HCT116 (cell line): ENCODE measurements at places on chromosomes 7 and 10. TPM values are rescaled to one million over a fixed set of nuclear protein-coding genes. Genes with fewer than 3 reads are reported as not detected.

The SEMA3D gene
- total RNA-seq: 1.4 TPM

DNA sequence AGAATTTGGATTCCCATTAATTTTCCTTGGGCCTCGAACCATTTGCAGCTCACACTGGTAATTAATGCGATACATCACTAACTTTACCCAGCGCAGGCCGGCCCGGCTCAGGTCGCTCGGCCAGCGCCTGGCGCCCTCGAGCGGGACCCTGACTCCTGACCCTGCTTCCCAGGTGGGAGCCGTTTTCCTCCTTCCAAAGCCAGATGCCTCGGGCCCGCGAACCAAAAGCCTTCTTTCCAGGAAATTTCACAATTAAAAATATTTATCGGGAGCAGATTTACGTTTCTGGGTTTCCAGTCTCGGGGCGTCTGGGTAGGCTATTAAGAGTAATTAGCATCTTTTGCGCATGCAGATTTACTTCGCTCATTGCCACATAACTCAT lies 12.2 kb downstream of the LBX1 start:
- no peaks in the 10 kb centered on the region for H3K36me3 ChIP-seq
- no peaks in the 10 kb centered on the region for H3K27me3 ChIP-seq
- no peak overlapping the region for H3K27ac ChIP-seq

The HOXA7 gene
- total RNA-seq: 15.0 TPM

DNA sequence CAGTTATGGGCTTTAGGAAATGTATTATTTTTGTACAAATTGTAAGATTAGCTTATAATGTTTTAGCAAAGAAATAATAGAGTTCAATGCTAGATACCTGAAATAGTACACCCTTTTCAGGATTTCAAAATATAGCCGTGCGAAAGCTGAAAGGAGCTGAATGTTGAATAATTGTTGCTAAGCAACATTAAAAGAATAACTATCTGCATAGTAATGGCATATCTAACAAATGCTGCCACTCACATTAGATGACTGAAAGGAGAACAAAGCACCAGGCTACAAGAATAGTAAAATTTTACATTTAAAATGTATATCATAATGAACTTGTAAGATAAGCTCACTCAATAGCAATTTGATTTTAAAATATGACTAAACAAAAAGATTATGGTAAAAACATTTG lies 82.5 kb downstream of the SDHAF3 start:
- H3K4me1 ChIP-seq: no peaks in the 10 kb centered on the region
- peaks cover 14% of the 10 kb centered on the region for H3K27me3 ChIP-seq
- no peak overlapping the region for H3K27ac ChIP-seq
- no peak overlapping the region for H3K4me3 ChIP-seq

GRCh38 chr7:131726031-131726430 lies 169.6 kb upstream of the PODXL start:
- no peak overlapping the region for H3K27ac ChIP-seq
- no peak overlapping the region for H3K4me3 ChIP-seq
- H3K27me3 ChIP-seq: peaks cover 42% of the 10 kb centered on the region; the same call in 1 of the 2 replicates
- H3K4me1 ChIP-seq: no peaks in the 10 kb centered on the region

DNA sequence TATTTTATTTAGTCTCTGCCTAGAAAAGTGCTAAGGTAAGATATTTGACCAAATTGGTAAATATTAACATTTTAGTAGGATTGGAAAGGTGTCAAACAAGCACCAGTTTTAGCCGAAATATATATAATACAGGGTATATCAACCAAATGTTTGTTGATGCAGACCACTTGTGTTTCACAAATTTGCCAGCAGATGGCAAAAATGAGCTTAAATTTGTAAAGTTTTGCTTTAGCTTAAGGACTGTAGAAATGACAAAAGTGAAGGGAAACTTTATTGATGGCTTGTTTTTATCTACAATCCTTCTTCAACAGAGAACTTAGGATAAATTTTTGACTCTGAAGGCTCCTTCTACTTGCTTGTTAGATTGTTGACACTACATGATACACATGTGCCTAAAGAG lies 4.8 kb upstream of the POLR1F start:
- no peaks in the 10 kb centered on the region for H3K36me3 ChIP-seq
- H3K27ac ChIP-seq: no peak overlapping the region
- H3K4me1 ChIP-seq: no peaks in the 10 kb centered on the region
- DNase-seq: peak; percentile 51

The MAGI2 gene
- total RNA-seq: 0.22 TPM

- no peak overlapping the region for H3K4me3 ChIP-seq
- H3K27ac ChIP-seq: no peak overlapping the region
- peaks cover 23% of the 10 kb centered on the region for H3K4me1 ChIP-seq
- H3K27me3 ChIP-seq: no peaks in the 10 kb centered on the region
- H3K36me3 ChIP-seq: no peaks in the 10 kb centered on the region
These were observed 106.1 kb downstream of the CRPPA start for GRCh38 chr7:16315280-16315679.

The OR2A5 gene
- total RNA-seq: not detected

- no peaks in the 10 kb centered on the region for H3K27me3 ChIP-seq
- no peak for DNase-seq
- H3K4me3 ChIP-seq: no peak overlapping the region
- H3K4me1 ChIP-seq: no peaks in the 10 kb centered on the region
These were observed 193.0 kb upstream of the SEMA3A start for GRCh38 chr7:84387595-84387994.

- DNase-seq: no peak
- peaks cover 15% of the 10 kb centered on the region for H3K4me1 ChIP-seq
- H3K27ac ChIP-seq: no peak overlapping the region
- H3K27me3 ChIP-seq: no peaks in the 10 kb centered on the region
These were observed 113.9 kb downstream of the ETV1 start for GRCh38 chr7:13875496-13876074.

The PRSS37 gene
- not detected for total RNA-seq
